ENCODE measurements at places on chromosomes 4 and X.

- DNase-seq = no peak
Observed at GRCh38 chr4:7699031-7699430, 240.6 kb downstream of the AFAP1 start.

DNA sequence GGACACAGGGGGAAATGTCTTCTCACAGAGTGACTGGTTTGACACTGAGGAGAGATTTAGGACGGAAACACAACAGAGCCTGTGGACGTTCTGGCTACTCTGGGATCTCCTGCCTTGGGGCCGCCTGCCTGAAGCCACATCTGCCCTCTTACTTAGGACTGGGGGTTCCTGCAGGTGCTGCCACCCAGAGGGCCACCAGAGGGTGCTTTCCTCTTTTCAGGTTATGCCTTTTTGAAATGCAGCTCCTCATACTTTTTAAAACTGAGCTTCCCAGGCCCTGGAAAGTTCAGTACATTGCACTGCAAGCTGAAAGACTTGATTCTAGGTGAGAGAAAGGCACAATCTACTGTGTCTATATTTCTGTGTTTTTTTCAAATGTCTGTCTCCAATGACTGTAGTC is 92.2 kb upstream of the PGRMC2 start:
- no peak for DNase-seq

DNA sequence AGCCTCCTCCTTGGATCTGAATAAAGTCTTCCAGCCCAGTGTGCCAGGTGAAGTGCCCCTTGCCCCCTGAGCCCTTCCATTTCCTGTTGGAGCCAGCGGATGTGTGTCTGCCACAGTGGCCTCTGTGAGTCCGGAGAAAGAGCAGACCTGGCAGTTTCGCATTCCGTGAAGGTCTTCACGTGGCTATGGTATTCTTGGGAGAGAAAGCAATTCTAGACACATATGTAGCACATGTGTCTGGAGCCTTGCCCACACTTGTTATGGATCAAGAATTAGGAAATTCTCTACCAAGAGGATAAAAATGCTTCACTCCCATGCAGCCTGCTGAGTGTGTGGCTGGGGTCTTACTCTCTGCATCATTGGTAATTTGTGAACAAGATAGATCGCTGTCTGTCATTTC is 130.9 kb downstream of the REPS2 start:
- no peak for DNase-seq

DNA sequence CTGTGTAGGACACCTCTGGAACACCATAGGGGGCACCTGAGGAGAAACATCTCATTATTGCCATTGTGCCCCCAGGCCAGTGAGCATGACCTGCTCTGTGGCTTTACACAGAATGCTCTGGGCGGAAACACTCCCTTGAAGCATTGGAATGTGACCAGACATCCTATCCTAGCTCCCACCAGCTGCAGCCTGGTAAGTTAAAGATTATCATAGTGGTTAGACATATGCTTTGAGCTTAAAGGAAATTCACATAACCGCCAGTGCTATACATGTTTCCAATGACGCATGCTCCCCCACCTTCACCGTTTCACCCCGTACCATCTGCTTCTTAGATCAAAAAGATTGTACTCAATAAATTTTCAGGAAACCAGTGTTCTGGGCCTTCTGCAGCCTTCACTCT is 217.7 kb upstream of the CENPE start:
- DNase-seq = no peak

DNA sequence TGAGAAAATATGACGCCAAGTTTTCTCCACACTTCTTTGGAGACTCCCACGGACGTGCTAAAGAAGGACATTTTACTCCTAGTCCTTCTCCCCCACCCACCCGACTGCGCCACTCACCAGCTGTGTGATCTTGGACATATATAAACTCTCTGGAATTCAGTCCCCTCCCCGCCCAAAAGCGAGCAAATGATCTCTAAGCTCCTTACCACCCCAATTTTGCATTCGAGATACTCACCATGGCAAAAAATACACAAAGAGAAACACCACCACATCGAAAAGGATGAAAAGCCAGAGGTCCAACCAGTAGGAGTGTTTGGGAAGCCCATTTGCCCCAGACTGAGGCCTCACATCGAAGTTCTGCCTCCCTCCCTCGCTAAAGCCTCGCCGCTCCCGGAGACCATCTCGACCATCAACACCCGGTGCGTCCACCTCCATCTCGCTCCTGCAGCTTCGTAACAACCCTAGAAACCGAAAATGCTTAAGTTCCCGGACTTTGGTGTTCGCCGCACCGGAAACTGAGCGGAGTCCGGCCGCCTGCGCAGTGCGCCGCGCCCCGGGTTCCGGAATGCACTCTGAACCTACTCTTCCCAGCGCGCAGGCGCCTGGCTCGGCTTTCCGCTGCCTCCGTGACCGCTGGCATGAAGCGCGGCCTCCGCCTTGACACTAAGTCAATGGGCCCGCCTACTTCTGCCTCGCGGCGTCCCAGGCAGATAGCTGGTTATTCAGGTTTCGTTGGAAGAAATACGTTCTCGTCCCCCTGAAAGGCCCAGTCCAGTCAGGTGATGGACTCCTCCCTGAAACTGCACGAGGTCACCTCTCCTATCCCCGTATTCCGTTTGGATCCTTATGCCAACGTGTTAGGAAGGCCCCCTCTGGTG is 21.6 kb downstream of the FABP2 start:
- peak; percentile 98 for DNase-seq

GRCh38 chr4:159305129-159305528 is 202.2 kb downstream of the RAPGEF2 start:
- DNase-seq = no peak

- DNase-seq = no peak
Observed at GRCh38 chrX:131614241-131614640, 70.4 kb downstream of the OR13H1 start.

- no peak for DNase-seq
Observed at GRCh38 chr4:158938220-158939044, 164.4 kb upstream of the RAPGEF2 start.

DNA sequence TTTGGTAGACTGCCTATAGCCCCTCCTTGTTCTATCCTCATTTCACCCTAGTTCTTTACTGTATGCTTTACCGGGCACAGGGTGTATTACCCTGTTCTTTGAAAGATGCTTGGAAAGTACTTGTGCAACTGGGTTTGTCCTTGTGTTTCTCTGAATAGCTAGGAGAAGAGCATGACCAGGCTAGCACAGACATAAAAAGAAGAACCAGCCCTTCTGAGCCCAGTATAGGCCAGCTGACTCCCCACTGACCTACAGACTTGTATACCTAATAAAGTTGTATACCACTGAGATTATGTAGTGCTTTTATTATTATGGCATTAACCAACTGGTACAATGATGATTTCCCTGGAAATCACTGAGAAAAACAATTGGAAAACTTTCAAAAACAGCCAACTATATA is 15.0 kb downstream of the CFI start:
- no peak for DNase-seq

GRCh38 chrX:10514891-10515290 is 105.5 kb downstream of the MID1 start:
- no peak for DNase-seq

DNA sequence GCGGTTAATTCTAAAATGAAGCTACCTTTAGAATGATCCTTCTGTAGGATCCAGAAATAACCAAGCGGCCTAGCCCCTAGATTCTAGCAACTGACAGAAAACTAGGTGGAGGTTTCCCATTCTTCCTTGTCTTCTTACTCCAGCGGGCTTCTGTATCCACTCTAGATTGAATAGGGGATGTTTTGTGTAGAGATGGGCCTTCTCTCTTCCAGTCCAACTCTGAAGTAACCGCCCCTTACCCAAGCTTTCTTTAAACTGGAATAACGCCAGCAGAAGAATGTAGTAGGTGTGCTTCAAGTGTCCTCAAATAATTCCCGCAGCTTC is 386 bp upstream of the TMEM184C start:
- no peak for DNase-seq

- no peak for DNase-seq
Observed at GRCh38 chrX:46953597-46953996, 41.4 kb downstream of the JADE3 start.

GRCh38 chr4:39020130-39020529 is 12.1 kb downstream of the TMEM156 start:
- no peak for DNase-seq

DNA sequence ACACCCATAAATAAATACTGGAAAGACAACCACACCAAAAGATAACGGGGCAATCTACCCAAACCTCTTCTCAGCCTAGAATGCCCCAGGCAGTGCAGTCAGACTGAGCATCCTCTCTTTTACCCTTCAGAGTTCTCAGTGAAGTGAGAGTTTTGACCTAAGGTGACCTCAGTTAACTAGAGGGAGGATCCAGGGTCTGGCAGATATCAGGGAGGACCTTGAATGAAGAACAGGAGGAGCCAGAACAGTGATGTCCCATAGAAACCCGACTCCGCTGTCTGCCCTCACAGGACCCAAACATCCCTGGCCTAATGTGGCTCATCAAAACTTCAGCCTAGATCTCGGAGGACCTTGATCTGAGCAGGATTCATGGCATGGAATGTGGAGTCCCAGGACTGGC is at the start of gene MAGEB3:
MAGEB3 (plus strand) TSS at position 263 of the 400 bp plus-strand sequence. CDS start 5,268 bp downstream, outside the sequence.
- DNase-seq = no peak

GRCh38 chr4:6463311-6464289 is 8.8 kb downstream of the PPP2R2C start:
- no peak for DNase-seq

DNA sequence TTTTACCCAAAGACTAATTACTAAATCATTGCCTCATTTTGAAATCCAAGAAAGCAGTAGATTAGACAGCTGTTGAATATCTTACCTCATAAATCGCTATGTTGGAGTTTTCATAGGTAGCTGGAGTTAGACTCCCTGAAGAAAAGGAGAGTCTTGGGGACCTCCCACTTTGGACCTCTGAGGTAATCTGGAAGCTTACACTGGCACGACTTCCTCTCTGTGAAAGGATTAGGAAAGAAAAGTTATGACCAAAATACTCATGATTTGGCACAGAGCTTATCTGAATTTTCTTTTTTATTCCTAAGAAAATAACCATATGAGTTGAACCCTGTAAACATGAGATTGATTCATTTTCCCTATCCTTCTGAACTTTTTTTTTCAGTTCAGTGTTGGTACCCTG is 40.6 kb downstream of the GUCY2F start:
- DNase-seq = peak; percentile 46

GRCh38 chr4:152033621-152034020 is 272.8 kb upstream of the GATB start:
- DNase-seq = no peak

- DNase-seq = peak; percentile 77
Observed at GRCh38 chr4:147707892-147708672, 23.8 kb upstream of the ARHGAP10 start.

- no peak for DNase-seq
Observed at GRCh38 chr4:100177855-100178254, 12.4 kb downstream of the DDIT4L start.
